Activated naive CD4-positive, alpha-beta T cell treated with anti-CD3 and anti-CD28 coated beads, Interleukin-2, amount 50 U/mL, for 16 hours (primary cell): ENCODE measurements at places on chromosomes 3 and 15.

DNA sequence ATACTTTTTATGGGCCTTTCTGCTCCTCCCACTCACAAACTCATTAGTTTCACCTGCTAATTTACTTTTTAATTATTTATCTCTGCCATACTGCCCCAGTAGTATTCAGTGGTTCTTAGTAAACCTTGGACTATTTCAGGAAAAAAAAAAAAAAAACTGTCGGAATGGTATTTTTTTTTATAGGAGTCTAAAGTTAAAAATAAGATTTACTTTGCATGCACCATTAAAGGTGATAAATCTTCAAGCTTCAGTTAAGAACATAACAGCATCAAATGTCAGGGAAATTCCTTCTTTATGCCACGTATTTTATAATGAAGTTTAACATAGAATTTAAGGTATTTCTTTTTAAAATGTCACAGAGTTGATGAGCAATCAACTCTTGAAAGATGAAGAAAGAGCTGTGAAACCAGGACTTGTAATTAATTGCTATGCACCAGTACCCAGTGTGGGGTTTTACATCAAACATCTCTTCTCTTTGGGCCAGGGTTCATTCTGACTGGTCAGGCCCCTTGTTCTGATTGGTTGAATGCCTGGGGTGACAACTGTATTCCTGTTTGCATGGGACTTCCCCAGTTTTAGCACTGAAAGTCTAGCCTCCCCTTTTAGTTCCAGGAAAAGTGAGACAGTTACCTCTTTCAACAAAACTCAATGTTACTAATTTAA lies 40.3 kb upstream of the PTPRG start:
- peak; percentile 26 for DNase-seq

- DNase-seq = no peak
These were observed 45.5 kb upstream of the CGNL1 start for GRCh38 chr15:57330619-57331340.

DNA sequence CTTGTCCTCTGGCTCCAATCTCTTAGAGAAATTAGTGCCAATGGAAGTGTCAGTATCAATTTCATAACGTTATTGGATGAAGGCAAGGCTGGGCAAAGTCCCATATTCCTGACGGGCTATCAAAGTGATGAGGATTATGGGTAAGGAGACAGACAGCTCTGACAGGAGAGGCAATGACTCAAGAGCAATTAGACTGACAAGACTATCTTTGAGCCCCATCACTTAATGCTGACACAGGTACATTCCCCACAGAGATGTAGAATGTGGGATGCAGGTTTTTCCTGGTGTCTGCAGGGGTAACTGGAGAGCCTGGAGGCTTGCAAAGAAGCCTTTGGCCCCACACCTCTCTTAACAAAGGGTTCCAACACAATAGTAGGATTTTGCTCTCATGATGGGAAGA lies 208.3 kb downstream of the NTRK3 start:
- no peak for DNase-seq

DNA sequence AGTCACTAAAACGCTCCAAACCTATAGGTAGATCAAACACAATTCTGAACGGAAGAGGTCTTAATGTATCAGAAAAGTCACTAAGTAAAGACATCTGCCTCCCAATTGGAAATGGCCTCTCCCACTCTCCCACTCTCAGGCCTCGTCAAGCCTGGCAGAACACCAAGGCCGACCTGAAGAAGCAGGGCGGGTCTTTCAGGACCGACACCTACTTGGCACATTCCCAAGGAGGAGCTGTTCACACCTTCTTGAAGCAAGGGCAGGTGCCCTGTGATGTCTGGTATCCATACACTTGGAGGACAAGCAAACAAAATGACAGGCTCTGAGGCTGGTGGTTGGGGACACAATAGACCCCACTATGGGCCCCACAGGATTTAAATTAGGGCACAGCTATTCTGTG lies 30.0 kb downstream of the XXYLT1 start:
- DNase-seq = no peak

DNA sequence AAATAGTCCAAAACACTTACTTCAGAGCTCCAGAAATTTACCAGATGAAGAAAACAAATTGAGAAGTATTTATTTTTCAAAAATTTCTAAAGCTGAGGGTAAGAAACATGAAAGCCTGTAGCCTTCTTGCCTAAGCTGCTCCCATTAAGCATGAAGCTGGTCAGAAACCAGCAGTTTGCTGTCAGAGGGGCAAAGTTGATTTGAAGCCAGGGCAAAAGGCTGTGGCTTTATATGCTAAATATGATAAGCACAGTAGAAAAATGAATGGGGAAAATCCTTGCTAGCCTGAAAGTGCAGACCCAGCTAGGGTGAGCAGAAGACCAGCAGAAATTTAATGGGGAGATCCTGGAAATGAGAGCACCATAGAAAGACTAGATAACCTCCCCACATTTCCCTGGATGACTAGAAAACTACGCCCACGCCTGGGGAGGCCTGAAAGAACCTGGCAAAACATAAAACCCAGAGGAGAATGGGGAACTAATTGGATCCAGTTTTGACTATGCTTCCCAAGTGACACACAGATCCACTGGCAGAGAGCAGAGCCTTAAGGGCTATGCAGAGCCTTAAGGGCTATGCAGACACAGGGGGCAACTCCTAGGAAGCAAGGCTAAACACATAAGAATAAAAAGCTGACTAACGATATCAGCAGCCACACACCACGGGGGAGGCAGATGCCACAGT lies 43.0 kb upstream of the HEG1 start:
- no peak for DNase-seq

DNA sequence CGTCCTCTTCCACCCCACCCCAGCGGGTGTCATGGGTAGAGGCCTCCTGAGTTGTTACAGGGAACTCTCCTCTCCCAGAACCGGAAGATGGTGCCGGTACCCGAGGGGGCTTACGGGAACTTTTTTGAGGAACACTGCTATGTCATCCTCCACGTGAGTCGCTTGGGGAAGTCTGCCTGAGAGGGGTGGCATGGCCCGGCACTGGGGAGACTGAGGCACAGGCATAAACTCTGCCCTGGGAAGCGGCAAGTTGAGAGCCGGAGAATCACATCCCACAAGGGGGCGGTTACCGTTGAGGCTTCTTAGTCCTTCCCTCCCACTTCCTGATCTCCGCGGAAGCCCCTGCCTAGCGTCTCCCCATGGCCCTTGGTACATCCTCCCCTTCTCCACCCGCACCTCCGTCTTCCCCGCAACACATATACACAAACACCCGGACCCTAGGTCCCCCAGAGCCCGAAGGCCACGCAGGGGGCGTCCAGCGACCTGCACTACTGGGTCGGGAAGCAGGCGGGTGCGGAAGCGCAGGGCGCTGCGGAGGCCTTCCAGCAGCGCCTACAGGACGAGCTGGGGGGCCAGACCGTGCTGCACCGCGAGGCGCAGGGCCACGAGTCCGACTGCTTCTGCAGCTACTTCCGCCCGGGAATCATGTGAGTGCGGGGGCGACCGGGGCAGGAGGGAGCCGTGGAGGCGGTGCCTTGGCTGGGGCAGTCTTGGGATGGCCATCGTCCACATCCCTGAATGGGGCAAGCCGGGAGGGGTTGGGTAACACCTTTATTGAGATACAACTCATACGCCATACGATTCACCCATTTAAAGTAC lies 3.4 kb downstream of the VILL start:
- DNase-seq = peak; percentile 76

- no peak for DNase-seq
These were observed 47.0 kb downstream of the DHX30 start for GRCh38 chr3:47849699-47850563.

DNA sequence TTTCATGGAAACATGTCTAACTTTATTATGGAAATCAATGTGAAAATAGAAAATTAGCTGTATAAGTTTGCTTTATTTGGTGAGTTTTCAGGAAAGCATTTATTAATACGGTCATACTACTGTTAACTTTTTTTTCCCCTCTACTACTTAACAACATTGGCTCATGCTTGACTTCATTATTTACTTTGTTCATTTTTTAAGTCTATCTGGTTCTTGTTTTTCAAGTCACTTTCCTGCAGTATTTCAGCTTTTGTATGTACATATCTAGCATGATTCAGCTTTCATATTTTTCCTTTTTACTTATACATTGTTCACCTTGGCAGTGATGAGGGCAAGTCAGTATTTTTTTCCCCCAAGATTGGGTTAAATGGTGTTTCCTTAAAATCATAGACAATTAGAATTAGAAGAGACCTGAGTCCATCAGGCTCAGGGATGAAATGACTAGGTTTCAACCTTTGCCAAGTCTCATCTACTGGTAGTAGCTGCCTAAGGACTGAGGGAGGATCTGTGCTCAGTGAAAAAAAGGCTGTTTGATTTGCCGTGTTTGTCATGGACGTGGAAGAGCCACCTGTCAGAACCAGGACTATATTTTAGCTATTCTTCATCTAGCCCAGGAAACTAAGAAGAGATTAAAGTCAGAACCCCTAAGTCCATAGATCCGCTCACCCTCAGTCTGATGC lies 15.4 kb downstream of the TMOD3 start:
- DNase-seq = no peak

DNA sequence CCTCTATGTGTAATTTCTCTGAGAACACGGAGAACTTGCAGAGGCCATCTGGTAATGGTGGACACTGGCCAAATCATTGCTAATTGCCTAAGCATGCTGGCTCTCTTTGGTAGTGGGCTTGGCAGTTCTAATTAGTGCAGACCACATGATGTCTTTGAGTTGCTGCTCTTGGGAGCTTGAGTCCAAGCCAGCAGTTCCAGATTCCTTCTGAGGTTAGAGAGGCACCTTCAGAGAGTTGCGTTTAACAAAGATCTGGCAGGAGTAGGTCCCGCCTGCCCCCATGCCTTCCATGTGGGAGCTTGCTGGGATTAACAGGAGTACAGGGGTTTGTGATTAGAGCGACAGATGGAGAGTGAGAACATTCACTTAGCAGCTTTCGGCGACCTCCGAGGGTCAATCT lies 449.0 kb upstream of the LMCD1 start:
- DNase-seq = no peak

GRCh38 chr15:100569391-100569790 lies 32.6 kb downstream of the LINS1 start:
- no peak for DNase-seq

GRCh38 chr3:141306276-141306675 lies 62.0 kb upstream of the ZBTB38 start:
- DNase-seq = no peak

- DNase-seq = no peak
These were observed 41.0 kb upstream of the PRICKLE2 start for GRCh38 chr3:64266065-64266931.

DNA sequence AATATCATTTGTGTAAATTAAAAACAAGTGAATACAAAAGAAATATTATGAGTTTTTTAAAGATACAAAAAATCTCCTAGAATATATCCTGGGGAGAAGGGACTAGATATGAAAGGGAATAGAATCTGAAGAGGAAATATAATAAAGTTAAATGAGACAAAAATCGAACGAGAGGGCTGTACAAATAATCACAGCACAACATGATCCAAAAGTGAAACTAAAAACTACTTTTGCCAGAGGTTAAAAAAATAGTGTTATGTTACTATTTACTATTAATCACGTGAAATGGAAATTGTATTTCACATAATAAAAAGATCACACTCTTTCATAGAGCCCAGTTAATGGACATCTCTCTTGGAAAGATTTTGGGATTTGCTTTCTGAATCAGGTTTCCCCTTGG lies 28.6 kb downstream of the CGGBP1 start:
- no peak for DNase-seq

DNA sequence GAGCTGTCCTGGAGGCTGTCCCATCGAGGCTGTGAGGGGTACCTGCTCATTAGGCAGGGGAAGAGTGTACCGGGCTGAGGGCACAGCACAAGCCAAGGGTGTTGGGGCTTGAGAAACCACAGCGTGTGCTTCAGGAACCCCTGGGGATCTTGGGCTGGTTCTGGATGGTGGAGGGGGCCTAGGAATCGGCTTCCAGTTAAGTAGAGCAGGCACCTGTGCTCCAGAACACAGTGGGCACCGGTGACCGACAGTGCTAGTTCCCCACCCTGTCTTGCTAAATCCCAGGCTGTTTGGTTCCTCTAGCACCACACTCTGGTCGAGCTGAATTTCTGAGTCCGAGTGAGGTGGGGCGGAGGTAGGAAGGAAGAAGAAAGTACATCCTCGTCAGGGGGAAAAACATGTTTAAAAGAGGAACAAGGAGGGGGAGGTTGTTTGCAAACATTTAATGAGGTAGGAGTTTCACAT lies 29.1 kb downstream of the SLC6A6 start:
- no peak for DNase-seq

DNA sequence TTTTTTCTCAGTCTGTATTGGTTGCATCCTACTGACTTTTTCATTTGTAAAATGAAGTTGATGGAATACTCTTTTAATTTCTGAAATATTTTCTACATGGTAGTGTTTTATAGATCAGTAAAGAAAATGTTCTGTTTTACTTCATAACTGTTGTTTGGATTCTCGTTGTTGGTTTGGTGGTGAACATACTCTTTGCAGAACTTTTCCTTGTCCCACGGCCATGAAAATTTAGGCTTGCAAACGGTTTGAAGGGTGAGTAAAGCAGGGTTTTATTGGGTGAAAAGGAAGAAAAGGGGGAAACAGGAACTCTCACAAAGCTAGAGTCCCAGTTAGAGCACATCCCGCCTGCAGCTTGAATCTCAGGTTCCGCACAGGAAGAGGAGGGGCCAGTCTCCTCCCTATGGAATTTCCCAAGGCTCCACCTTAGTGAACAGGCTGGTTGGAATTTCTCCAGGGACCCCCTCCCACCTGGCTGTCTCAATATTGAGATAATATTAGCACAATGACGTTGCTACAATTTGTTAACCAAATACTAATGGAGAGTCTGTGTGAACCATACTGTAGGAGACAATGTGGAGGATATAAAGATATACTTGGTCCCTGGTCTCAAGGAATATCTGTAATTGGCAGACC lies 5.6 kb downstream of the PDCD6IP start:
- no peak for DNase-seq

- DNase-seq = no peak
These were observed 21.2 kb upstream of the LMOD3 start for GRCh38 chr3:69143612-69144011.

DNA sequence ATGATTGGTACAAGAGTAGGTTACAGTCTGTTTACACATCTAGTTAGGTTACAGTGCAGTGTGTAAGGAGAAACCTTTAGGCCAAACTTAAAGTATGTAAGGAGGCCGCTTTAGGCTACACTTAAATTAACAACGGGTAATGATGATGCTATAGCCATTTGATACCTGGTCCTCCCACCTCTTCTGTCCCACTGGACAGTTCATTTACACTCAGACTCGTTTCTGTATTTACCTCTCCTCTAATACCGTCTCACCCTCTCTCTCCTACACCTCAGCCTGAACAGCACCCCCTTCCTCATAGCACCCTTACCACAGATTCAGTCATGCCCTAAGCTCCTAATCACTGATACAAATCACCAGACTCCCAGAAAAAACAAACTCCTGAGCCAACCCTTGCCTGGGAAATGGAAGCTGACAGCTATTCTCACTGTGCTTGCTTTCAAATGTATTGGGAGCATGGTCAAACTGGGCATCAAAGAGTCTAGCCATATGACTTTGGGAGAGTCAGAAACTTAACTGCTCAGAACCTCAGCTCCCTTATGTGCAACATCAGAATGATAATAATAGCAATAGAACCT lies 241.3 kb upstream of the SETMAR start:
- no peak for DNase-seq

GRCh38 chr3:121690777-121691405 lies 30.2 kb upstream of the HCLS1 start:
- no peak for DNase-seq

- no peak for DNase-seq
These were observed 650.6 kb downstream of the ZPLD1 start for GRCh38 chr3:103085465-103085864.

GRCh38 chr3:101665357-101665756 lies 11.6 kb downstream of the ZBTB11 start:
- no peak for DNase-seq

GRCh38 chr3:108088697-108089096 lies 2.1 kb downstream of the CD47 start:
- DNase-seq = peak; percentile 49
